ENCODE measurements at places on chromosomes 4 and X.

DNA sequence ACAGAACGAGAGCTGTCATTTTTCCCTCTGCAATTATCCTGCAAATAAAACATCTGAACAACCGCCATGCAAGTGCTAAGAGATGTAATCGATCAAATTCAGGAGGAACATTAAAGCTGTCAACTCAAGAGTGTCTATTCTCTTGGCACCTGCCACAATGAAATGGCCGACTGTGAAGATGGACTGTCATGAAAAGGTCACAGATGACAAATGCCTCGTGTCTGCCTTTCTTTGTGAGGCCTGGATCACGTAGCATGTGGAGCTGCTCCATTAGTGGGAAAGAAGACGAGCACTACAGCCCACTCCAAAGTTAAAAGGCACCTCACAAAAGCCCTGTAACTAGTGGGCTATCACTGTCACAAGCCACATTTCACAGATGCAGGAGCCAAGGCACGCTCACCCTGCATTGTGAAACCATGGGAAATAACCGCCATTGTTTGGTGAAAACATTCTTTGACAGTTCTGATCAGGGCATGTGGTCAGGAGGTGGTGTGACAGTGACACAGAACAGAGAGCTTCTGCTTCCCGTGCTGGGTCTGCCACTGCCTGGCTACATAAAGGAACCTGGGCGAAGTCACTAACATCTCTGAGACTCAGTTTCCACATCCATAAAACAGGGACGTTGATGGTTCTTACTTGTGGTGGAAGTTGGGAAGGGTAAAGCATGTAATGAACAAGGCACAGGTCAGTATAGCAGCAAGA is 98.9 kb downstream of the EVC2 start:
- no peak for DNase-seq

DNA sequence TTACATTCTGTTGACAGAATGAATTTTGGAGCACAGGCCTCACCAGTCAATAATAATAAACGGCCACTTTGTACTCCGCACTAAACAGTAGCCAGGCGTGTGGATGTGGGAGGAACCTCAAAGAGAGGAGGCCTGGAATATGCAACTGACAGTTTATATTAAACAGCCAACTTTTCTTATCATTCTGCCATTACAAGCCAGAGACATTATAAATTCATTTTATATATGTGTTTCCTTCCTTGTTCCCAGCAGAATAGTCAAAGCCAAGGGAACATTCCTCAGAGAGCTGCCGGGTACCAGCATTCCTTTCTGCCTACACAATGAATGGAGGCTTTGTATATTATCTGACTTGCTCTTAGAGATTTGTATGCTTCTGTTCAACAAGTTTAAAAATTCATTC is 436.5 kb upstream of the FTHL17 start:
- DNase-seq: no peak

GRCh38 chrX:19373351-19373891 is 29.7 kb downstream of the PDHA1 start:
- no peak for DNase-seq

- DNase-seq: no peak
Observed at GRCh38 chrX:102345916-102346315, 93.9 kb downstream of the NXF2B start.

- no peak for DNase-seq
Observed at GRCh38 chrX:76026292-76026691, 146.6 kb upstream of the PBDC1 start.

DNA sequence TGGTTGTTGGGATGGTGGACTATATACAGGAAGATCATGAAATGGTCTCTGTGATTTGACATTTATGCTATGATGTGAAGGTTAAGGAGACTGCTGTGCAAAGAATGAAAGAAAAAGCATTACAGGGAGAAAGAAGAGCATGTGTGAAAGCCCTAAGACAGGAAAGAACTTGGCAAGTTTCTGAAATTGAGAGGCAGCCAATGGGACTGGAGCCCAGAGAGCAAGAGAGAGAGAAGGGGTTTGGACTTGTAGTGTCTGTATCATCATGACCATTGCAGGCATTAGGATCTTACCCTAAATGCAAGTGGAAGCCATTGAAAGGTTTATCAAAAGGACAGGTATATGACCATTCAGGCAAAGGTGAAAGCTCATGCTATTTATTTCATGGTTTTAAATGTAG is 147.1 kb downstream of the NAA11 start:
- DNase-seq: no peak

DNA sequence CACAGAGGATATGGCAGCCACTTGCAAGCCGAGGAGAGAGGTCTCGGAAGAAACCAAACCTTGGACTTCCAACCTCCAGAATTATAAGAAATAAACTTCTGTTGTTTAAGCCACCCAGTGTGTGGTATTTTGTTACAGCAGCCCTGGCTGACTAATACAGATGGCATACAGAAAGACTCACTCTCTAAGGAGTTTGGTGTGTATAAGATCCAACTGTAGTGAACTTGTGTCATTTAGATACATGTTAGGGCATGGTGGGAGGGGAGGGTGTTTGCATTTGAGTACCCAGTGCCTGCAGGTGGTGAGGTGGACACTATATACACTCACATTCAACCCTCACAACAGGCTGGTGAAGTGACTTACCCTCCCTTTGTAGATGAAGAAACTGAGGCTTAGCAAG is 233.2 kb upstream of the KLF3 start:
- no peak for DNase-seq

GRCh38 chrX:34503119-34503518 is 154.0 kb downstream of the TMEM47 start:
- no peak for DNase-seq

GRCh38 chrX:23202326-23202725 is 132.3 kb upstream of the PTCHD1 start:
- DNase-seq: no peak

- no peak for DNase-seq
Observed at GRCh38 chr4:40612831-40613230, 16.8 kb downstream of the RBM47 start.

- no peak for DNase-seq
Observed at GRCh38 chrX:46587158-46587557, 13.6 kb downstream of the CHST7 start.

- DNase-seq: no peak
Observed at GRCh38 chr4:173138624-173139023, 30.0 kb upstream of the GALNT7 start.

DNA sequence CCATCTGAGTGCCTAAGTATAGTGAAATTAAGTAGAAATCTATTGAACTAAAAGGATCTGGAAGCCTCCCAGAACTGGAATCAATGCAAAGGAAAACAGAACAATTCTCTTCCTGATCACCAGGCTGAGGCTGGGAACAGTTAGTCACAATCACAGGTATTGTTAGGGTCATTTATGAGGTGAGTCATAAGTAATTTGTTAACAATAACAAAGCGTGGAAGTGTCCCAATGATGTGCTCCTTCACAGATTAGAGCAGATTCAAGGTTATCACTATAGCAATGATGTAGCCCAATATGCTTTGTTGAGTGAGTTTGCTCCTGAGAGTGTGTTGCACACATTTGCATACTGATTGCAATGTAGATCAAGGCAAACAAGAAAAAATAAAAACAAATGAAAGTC is 228.1 kb downstream of the ZNF674 start:
- DNase-seq: no peak

- no peak for DNase-seq
Observed at GRCh38 chr4:53378171-53378482, 686 bp downstream of the FIP1L1 start.

DNA sequence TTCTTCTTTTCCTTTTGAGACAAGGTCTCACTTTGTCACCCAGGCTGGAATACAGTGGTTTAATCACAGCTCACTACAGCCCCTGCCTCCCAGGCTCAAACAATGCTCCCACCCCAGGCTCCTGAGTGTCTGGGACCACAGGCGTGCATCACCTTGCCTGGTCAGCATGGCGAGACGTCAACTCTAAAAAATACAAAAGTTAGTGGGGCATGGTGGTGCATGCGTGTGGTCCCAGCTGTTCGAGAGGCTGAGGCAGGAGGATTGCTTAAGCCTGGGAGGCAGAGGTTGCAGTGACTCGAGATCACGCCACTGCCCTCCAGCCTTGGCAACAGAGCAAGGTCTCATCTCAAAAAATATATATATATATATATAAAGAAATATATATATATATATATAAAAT is 242.4 kb downstream of the SHOX start:
- DNase-seq: no peak

DNA sequence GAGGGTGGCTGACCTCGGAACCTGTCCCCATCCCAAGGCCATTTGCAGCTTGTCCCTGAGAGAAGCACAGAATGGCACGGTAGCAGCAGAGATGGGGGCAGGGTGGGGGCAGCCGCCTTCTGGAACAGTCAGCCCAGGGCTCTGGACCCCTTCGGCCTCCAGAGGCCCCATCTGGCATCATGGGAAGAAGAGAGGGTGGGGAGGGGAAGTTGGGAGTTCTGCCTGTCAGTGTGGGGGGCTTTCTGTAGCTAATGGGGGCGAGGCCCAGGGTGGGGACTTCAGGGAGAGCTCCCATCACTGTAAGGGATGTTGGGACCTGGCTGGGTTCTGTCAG is 62.9 kb upstream of the ADRA2C start:
- DNase-seq: no peak

DNA sequence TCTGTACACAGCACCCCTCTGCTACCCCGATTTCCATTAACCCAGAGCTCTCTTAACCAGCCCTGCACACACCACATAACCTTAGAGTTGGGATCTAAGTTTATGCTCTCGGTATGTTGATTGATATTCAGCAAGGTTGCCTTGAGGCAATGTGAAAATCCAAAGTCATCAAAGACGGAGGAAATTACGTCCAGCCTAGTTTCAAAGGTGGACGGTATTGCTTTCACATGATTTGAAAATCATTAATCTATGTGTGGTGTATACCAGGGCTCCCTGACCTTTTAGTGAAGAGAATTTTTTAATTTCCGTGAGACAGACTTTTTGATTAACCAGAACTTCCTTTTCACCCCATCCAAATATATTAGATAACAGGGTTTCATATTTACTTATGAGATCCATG is 272.5 kb upstream of the LCORL start:
- no peak for DNase-seq

- DNase-seq: no peak
Observed at GRCh38 chr4:10045481-10045880, 24.2 kb upstream of the SLC2A9 start.

GRCh38 chr4:184815046-184815877 is 10.5 kb downstream of the ACSL1 start:
- no peak for DNase-seq

- DNase-seq: no peak
Observed at GRCh38 chr4:11198516-11199305, 230.0 kb downstream of the HS3ST1 start.

DNA sequence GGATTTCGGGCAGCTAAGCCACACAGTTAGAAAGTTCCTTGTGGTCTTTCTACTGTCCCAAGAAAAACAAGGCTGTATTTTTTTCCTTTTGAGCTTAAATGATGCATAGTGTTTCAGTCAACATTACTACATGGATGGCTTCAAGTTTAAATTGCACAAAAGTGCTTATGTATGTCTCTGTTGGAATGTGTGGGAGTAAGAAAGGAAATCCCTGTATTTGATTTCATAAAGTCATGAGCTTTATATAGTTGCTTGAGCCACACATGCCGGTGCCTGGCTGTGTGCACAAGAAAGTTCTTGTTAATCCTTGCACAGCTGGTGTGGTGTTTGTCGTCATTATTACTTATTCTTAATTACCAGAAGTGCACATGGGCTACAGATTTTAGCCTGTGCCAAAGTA is 262.2 kb downstream of the ARHGAP10 start:
- DNase-seq: no peak

GRCh38 chr4:159206427-159206871 is 103.6 kb downstream of the RAPGEF2 start:
- peak; percentile 63 for DNase-seq

DNA sequence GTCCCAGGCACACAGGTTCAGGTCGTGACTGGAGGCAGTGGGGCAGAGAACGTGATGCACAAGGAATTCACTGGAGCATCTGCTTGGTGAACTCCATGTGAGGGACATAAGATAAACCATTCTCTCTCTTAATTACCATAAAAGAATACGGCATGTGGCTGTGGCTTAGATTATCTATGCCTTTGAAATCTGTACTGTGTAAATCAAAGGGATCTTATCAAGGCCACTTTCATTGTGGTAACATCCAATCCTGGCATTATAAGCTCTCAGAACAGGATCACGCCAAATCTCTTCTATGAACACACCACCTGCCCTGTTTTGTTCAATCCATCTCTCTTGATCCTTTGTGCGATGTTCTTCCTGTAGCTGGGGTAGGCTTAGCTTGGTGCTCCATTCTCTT is 192.3 kb downstream of the SPATA18 start:
- DNase-seq: no peak

DNA sequence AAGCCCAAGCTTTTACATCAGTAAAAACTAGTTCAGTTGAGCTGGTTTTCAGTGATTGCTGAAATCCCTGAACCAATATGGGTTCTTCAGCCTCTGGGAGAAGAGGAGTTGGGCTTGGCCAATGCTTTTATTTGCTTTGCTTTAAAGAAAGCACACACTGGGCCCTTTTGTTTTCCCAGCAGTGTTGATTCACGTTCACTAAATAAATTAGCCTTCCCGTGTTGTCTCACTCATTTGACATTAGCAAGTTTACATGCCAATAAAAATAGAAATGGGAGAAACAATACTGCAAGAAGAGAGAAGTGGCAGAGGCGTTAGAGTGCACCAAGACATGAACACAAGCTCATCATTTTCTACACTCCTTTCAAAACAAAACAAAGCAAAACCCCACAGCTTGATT is 136.2 kb downstream of the SHROOM3 start:
- DNase-seq: no peak

GRCh38 chr4:87141428-87141827 is 79.0 kb downstream of the KLHL8 start:
- DNase-seq: no peak

DNA sequence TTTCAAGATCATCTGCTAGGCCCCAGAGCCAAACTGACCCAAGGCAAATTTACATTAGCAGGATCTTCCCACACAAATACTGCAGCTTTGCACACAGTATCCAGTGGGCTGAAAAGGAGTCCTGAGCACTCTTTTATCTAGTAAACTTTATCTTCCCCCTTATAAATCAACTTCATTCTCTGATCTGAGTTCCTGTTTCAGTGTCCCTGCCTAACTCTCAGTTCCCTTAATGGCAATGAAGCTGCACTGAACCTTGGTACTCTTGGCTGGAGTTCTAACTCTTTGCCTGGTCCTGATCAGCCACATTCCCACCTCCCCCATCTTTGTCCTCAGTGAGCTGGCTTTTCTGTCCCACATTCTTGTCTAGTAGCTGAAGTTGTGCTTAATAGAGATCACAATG is 37.4 kb downstream of the EDA2R start:
- DNase-seq: no peak

- no peak for DNase-seq
Observed at GRCh38 chr4:142350871-142351270, 495.2 kb downstream of the INPP4B start.

GRCh38 chr4:122898370-122899150 is 23.8 kb downstream of the NUDT6 start:
- DNase-seq: no peak

GRCh38 chr4:155011163-155011780 is 197.2 kb upstream of the NPY2R start:
- no peak for DNase-seq

- no peak for DNase-seq
Observed at GRCh38 chr4:182835006-182835740, 82.0 kb downstream of the DCTD start.
